Stimulated activated CD4-positive, alpha-beta T cell treated with anti-CD3 and anti-CD28 coated beads, Interleukin-1b, Interleukin-23, amount 100 ng/mL, for 1 hour (primary cell): ENCODE measurements at places on chromosomes 11 and 22.

DNA sequence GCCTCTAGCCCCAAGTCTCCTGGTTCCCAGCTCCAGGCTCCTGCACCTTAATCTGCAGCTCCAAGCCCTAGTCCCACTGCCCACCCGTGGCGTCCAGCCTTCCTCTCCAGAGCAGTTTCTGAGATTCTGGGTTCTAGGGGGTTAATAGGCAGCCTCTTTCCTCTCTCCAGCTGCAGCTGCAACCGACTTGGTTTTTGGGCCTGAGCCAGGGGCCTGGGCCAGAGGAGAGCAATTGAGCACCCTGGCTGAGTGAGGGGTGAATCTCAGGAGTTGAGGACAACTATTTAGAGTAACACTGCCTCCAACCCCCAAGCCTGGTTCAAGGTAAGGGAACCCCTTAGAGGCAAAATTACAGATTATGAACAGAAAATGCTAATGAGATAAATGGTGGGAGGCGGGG lies 9.0 kb upstream of the CHRM1 start:
- DNase-seq: no peak

DNA sequence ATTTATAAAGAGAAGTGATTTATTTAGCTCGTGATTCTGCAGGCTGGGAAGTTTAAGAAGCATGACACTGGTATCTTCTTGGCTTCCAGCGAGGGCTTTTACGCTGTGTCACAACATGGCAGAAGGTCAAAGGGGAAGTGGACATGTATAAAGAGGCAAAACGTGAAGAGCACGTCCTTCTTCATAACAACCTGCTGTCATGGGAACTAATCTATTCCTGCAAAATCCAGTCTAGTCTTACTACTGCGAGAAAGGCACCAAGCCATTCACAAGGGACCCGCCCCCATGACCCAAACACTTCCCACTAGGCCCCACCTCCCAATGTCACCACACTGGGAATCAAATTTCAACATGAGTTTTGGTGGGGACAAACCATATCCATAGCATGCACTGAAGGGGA lies 58.3 kb downstream of the AMOTL1 start:
- DNase-seq: no peak

GRCh38 chr22:23219822-23220484 lies 39.6 kb downstream of the BCR start:
- no peak for DNase-seq

- DNase-seq: no peak
These were observed 1074.1 kb downstream of the JRKL start for GRCh38 chr11:97463891-97464290.

DNA sequence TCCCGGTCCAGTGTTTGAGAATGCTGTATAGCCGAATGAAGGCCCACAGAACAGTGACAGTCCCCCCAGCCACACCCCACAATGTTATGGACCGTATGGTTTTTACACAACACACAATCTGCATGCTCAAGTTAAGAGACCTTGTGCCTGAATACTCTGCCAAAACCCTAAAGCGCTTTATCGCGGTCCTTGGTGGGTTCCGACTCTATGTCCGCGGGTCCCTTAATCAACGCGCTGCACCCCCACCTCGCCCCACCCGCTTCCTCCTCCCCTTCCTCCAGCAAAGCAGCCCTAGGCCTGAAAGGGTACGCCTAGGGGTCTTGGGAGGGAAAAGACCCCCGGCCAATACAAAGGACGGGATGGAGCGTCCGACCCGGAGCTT lies 442 bp downstream of the COPB1 start:
- DNase-seq: no peak

GRCh38 chr11:116773203-116774097 lies 663 bp upstream of the BUD13 start:
- DNase-seq: no peak

DNA sequence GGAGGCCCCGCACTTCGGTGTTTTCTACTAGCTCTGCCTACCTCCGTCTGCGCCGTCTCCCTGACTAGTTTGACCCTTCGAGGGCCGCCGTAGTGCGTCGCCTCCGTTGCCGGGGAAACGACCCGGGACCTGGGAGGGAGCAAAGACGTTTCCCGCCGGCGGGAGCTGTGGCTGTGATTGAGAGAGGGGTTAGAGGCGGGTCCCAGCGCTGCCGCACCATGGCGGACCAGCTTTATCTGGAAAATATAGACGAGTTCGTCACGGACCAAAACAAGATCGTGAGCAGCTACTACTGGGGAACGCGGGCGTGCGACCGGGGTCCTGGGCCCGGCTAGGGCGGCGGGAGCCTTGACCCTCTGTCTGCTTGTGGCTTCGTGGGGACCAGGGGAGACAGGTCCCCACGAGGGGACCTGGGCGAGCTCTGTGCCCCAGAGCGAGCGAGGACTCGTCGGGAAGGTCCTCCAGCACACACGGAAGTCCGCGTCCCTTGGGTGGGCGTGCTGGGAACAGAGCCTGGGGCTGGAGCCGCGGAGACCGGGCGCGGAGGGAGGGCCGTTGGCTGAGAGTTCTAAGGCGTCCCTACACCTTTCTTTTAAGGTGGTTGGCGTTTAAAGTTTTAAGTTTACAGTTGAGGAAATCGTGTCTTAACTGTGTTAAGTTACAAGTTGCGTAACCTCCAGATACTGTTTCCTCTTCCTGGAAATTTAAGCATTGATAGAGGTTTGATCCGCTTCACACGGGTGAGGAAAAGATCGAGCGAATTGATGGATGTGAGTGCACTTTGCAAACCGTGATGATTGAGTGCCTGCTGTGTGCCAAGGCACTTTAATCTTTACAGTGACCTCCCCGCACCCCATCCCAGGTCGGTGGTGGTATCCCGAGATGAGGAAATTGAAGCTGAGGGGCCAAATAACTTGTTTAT lies at the start of gene POLD3:
Gene POLD3, plus strand, starts transcription at position 142 of the 922 bp plus-strand sequence. Its CDS starts 77 bp downstream, at position 219.
- peak; percentile 83 for DNase-seq

DNA sequence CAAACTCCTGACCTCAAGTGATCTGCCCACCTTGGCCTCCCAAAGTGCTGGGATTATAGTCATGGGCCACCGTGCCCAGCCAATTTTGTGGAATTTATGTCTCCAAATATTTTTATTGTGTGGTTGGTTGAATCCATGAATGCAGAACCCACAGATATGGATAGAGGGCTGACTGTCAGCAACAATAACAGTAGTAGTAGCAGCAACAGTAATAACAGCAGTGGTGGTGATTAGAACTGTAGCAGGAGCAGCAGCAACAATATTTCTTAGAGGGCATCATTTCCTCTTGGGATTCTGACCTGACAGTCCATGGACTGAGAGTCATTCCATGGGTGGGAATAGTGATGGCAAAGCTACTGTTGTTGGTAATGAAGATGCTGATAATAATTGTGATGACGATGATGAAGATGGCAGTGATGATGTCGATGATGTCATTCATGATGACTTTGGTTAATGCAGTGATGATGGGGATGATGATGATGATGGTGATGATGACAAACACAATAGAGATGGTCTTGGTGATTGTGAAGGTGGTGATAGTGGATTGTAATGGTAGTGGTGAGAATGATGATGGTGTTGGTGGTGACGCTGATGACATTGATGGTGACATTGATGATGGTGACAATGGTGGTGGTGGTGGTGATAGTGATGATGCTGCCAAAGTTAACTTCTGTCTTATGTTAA lies 13.9 kb upstream of the CD82 start:
- DNase-seq: no peak

DNA sequence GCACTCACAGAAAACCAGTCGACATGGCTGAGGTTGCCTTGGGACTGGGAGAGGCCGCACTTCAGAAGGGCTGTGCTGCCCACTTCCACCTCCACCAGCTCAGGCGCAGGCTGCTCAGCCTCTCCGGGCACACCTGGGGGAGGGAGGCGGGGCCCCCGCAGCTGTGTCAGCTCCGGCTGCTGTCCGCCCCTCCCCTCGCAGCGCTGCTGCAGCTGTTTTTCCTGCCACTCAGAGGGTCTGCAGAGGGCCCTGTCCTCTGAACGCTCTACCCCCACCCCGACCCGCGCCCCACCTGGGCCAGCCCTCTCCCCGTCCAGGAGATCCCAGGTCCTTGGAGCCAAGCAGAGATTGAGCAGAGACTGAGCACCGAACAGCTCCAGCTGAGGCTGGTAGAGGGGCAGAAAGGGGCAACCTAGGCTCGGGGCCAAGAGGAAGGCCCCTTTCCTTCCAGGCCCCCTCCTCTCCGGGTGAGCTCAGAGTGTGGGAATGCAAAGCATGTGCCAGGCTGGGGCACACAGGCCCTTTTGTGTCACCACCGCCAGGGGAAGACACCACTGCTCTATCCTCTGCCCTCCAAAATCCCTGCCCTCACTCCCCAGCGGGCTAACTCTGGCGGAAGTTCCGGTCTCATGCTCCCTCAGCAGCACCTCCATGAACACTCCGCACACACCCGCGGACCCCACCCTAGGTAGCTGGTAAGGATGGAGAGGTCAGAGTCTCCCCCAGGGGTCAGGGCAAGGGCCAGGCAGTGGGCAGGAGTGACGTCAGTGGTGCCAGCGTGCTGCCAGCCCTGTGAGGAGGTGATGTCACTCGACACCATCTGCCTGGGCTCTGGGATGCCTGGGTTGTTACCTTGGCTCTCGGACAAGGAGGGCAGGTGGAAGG lies 1.6 kb downstream of the MCAM start:
- no peak for DNase-seq

- DNase-seq: no peak
These were observed 62.1 kb upstream of the ARFGAP3 start for GRCh38 chr22:42919199-42919598.

- no peak for DNase-seq
These were observed 33.2 kb downstream of the PIWIL3 start for GRCh38 chr22:24741357-24741756.

- DNase-seq: no peak
These were observed 3.7 kb downstream of the SNAP29 start for GRCh38 chr22:20862540-20862939.

- DNase-seq: no peak
These were observed 198.7 kb downstream of the AASDHPPT start for GRCh38 chr11:106276126-106276525.

GRCh38 chr11:77413850-77414460 lies 59.9 kb downstream of the PAK1 start:
- DNase-seq: no peak

- DNase-seq: no peak
These were observed 6.8 kb upstream of the OR8B3 start for GRCh38 chr11:124405581-124405980.

GRCh38 chr11:112298535-112298934 lies 37.9 kb upstream of the PLET1 start:
- DNase-seq: no peak

GRCh38 chr11:62459080-62459479 lies 40.2 kb downstream of the SCGB1A1 start:
- no peak for DNase-seq

DNA sequence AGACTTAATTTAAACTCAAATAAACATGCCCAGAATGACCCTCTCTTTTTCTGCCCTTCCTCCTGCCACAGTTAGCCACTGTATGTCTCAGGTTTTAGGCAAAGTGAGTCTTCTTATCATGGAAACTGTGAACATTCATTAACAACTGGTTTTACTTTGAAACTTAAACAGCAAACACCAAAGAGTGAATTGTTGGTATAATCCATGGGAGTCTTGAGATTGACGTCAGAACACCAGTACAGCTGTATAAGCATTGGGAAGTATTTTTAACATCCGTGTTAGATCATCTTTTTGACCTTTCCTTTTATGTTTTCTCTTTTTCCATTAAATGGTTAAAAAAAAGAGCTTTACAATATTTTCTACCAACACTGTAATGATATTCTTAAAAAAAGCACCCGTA lies 38.9 kb downstream of the ARHGEF12 start:
- no peak for DNase-seq

DNA sequence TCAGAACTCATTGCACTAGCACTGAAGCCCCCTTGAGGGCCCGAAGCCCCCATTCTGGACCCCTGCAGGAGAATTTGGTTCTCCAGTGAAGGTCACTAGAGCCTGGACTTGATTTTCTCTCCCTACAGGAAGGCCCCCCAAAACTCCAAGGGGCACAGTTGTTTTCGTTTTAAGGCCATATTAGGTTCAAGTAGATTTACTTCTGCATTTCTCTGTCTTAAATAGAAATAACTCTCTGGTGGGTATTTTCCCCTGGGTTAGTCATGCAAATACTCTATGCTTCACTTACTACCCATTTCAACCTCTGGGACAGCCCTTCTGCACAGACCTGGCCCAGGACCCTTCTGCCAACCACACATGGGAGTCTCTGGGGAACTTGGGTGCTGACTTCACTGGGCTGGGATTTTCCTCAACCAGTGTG lies 41.6 kb downstream of the WEE1 start:
- no peak for DNase-seq

DNA sequence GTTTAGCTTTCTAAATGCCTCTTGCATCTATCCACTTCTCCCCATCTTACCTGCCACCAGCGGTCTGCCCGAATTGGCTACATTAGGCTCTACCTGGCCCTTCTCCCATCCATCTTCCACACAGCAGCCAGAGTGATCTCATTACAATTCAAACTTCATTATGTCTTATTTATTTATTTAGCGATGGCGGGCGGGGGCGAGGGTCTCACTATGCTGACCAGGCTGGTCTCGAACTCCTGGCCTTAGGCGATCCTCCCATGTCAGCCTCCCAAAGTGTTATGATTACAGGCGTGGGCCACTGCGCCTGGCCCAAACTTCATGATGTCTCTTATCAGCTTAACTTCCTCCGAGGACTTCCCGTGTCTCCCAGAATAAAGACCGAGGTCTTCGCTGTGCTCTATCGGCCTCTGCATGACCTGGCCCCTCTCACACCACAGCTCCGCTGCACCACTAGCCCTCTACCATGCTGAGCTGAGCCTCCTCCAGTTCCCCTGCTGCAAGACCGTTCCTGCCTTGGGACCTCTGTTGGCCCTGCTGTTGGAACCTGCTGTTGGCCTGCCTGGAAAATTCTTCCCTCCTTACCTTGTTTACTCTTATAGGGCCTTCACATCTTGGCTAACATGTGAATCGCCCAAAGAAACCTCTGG lies 870 bp upstream of the CTTN start:
- DNase-seq: no peak

DNA sequence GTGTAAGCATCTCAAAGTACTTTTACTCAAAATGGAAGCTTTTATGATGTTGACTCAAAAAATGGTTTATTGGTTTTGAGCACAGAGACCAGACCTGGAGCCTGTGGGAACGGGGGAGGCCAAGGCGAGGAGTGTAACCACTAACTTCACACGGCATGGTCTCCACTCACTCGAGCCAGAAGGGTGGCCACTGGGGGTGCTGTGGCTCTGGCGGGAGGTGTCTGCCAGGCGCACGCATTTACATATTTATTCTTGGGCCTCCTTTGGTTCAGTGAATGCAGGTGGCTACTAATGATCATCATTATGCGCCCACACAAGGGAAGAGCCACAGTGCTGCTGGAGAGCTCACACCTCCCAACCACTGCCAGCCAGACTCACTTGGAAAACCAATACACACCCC lies 64.6 kb downstream of the FLRT1 start:
- DNase-seq: no peak
